ENCODE measurements at places on chromosomes 4 and X. TPM values are rescaled to one million over a fixed set of nuclear protein-coding genes. Genes with fewer than 3 reads are reported as not detected.

- no peak for DNase-seq
Measured at GRCh38 chr4:4533461-4534169, 8.2 kb downstream of the STX18 start.

GRCh38 chr4:139492429-139492828, 38.5 kb downstream of the RAB33B start:
- no peak for DNase-seq

- DNase-seq: no peak
Measured at GRCh38 chr4:88188738-88189417, 30.4 kb upstream of the ABCG2 start.

- no peak for DNase-seq
Measured at GRCh38 chr4:99473131-99473530, 37.7 kb upstream of the C4orf17 start.

TMEM156 gene
- polyA plus RNA-seq: 1.2 TPM

DNA sequence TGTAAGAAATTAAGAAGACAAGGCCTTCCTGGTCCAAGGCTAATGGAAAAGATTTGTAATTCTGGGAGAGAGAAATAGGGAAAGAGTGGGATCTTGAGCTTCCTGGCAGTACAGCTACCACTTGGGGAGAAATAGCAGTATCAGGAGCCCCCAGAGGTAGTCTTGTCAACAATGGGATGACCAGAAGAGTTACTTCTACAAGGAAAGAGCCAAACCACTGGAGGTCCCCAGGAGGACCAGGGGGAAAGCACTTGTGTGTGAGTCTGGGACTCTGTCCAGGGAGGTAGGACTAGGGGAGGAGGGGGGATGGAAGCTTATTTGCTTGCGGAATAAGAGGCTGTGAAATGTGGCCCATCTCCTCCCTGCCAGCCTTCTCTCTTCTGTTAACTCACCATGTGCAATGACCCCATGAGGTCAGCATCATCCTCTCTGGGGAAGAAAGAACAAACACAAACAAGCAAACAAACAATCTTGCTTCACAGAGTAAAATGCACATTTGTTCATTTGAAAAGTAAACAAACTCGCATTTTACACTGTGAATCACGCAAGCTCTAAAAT, 160.1 kb downstream of the STK32B start:
- DNase-seq: no peak

GRCh38 chr4:127304356-127304755, 328.4 kb upstream of the INTU start:
- no peak for DNase-seq

HTR2C gene
- polyA plus RNA-seq: not detected

CLDN22 gene
- not detected for polyA plus RNA-seq

GRCh38 chr4:18213576-18214198, 192.1 kb upstream of the LCORL start:
- no peak for DNase-seq

DNA sequence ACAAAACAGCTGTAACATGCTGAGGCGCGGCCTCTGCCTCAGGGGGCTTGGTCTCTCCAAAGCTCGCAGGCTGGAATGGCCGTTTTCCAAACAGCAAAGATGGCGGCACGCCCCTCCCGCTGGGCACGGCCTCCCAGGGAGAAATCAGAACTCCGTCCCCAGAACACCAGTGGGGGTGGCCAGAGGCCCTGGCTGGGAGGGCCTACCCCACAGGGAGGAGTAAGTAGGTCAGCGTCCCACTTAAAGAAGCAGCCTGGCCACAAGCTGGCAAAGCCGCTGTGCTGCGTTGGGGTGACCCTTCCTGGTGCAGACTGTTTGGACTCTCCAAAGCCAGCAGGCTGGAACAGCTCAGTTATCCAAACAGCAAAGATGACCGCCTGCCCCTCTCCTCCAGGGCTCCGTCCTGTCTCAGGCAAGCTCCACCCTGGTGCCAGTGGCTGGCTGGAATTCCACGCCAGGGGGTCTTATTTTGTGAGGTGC, 862.8 kb downstream of the TRIML1 start:
- no peak for DNase-seq

GRCh38 chr4:173188648-173189047, 20.0 kb downstream of the GALNT7 start:
- DNase-seq: no peak

DNA sequence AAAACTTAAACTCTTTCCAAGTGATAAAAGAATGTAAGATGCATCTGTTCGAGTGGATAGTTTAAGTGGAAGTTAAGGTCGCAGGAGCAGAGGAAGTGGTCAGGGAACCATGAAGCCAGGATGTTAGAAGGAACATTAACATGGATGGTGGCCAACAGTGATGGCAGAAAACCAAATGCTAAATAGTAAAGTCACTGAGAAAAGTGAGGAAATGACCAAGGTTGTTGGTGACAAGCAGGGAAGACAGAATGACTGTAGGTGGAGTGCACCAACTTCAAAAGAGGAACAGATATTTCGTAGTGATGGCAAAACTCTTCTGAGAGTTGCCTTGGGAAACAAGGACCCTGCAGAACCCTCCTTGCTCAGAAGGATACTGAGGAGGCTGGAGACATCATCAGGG, 226.2 kb downstream of the PALLD start:
- no peak for DNase-seq

GRCh38 chr4:189090174-189090814, 850.4 kb upstream of the FRG1 start:
- peak; percentile 4 for DNase-seq

DNA sequence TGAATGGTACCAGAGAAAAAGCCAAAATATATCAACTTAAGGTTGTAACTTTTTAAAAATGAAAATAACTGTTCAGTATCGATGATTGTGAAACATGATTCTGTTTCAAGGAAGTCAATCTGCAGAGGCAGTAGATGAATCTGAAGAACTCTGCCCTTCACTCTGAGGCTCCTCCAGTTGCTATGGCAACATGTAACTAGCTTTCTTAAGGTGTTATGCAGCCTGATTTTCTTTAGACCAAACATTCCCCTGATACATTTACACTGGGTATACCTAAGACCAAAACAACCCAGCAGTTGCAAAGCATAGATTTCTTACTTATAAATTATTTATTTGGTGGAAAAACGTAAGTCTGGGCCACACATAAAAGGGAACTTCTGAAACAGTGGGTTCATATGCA, 133.6 kb upstream of the RASGEF1B start:
- DNase-seq: peak; percentile 71

DNA sequence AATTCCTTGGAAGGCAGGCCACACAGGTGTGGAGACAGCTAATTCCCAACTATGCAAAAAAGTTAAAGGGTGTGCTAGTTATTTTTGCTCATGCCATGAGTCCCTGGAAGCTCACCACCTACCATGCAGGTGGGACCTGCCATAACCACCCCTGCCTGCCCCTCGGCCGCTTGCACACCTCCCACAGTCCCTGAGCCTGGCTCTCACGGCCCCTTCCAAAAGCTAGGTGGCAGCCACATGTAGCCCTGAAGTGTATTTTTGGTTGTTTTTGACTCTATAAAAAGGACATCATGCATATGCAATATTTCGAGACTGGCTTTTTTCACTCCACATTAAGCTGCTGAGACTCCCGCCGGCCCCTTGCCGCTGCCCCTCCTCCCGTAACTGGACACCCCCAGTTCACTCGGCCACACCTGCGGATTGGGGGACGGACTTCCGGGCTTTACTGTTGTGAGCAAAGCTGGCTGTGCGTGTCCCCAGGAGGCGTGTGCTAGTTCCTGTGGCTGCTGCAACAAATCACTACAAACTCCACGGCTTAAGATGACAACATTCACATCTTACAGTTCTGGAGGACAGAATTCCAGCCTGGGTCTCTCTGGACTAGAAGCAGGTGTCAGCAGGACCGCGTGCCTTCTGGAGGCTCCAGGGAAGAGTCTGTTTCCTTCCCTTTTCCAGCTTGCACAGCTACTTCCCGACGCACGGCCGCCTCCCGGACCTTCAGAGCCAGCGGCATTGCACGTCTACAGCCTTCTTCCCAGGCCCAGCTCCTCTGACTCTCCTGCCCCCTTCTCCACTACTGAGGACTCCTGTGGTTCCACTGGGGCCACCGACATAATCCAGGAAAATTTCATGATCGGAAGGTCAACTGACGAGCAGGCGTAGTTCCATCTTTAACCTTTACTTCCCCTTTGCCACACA, 24.8 kb downstream of the ZFYVE28 start:
- peak; percentile 48 for DNase-seq

GRCh38 chrX:18537068-18537467, 111.7 kb downstream of the CDKL5 start:
- DNase-seq: no peak

DNA sequence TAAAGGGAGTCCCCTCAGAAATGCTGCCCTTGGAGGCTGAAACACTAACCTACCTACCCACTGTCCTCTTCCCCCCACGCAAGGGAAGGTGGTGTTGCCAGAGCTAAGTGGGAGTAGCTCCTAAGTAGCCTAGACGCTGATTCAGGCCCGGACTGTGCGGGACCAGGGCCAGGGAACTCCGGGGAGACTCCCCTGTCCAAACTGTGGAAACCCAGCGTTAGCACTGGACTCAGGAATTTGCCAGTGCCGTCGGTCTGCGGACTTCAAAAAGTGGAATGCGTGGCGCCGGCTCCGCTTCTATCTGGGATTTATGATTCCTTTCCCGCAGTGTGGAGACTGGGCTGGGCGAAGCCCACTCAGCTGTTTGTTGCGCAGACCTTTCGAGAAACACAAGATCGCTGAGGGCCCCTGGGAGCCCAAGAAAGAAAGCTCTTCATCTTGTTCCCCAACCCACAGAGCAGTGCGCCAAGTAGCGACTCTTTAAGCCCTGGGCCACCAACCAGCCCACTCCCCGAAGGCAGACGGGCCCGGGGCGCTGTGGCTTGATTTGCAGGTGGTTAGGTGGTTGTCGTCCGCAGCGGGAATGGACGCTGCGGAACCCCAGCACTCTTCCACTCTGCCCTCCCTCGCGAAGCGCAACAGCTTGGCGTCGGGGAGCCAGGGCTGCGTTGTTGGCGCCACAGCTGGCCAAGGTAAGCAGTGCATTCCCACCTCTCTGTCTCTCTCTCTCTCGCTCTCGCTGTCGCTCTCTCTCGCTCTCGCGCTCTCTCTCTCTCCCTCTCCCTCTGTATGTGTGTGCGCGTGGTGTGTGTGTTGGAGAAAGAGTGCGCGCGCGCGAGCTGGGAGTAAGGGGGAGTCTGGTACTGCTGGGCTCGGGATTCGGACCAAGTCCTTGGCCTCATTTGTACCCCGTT, 2.0 kb downstream of the TMEM255A start:
- DNase-seq: peak; percentile 41

PRKG2 gene
- polyA plus RNA-seq: 2.1 TPM

DNA sequence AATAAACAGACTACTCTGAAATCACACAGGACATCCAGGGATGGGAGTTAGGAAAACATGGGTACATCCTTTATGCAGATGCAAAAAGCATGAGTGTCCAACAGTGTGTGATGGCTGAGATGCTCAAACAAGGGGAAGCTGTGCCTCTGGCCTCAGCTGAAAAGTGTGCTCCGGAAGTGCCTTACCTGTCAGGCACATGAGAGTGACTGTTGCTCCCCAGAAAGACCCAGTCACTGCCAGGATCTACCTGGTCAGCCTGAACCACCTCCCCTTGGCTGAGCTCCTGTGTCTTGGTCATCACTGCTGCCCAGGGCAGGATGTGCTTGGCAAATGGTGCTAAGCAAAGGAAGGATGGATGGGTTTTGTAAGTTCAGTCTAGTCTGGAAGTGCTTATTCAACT, 4.0 kb downstream of the PPP2R2C start:
- DNase-seq: no peak

TRIM61 gene
- polyA plus RNA-seq: not detected

LRAT gene
- 6.8 TPM for polyA plus RNA-seq

- DNase-seq: no peak
Measured at GRCh38 chrX:133414406-133415275, 648 bp downstream of the GPC4 start.

DNA sequence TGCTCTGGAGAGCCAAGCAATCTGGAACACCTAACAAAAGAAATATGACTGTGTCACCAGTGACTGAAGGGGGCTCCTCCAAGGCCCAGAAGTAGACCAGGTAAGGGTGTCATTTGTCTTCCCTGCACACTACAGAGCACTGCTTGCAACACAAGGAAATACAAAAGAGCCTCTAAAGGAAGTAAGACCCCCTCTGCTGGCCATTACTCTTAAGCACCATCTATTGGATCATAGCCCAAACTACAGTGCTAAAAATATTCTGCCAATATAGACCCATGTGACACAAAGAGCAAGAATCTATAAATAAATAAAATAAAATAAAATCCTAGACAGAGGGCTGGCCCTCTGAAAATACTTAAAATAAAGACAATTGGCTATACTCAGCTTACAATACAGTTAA, 528.7 kb downstream of the TMA16 start:
- no peak for DNase-seq

Measured in small intestine (tissue), 16 donors.